ENCODE measurements at places on chromosomes 6 and 20.

DNA sequence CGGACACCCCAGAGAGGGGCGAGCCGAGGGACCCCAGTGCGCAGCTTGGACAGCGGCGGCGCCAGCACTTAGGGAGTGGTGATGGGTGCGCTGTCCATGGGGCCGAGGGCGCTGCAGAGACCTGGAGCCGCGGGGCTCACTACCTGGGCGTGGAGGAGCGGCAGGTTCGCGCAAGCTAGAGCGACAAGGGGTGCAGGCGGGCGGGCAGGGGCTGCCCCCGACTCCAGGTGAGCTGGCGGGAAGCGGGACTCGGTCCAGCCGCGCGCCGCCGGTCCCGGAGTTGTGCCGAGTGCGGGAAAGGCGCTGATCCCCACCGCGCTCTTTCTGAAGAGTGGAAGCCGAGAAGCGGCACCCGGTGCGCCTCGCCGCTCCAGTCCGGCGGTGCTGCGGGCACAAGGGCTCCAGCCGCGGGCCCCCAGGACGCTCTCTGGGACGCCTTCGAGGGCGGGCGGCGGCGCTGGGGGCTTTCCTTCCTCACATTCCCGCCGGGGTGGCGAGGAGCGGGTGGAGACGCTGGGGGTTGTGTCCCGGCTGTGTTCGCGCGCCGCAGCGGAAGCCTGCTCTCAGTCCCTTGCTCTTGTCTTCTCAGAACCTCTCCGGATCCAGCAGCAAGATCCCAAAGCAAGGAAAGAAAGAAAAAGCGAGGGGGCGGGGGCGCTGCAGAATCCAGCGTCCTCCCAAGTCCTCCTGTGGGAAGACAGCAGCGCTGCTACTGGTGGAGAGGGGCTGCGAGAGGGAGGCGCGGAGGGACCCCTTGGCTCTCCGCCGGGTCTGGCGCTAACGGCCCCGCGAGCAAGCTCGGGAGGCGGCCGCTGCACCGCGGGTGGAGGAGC is at the start of gene B3GAT2:
Gene B3GAT2 (minus strand): TSS at position 610 of the 833 bp plus-strand sequence. CDS start 631 bp downstream, outside the sequence.
- peak; percentile 6 for DNase-seq

- DNase-seq, result no peak
Measured at GRCh38 chr6:35214869-35215664, 1.3 kb downstream of the SCUBE3 start.

DNA sequence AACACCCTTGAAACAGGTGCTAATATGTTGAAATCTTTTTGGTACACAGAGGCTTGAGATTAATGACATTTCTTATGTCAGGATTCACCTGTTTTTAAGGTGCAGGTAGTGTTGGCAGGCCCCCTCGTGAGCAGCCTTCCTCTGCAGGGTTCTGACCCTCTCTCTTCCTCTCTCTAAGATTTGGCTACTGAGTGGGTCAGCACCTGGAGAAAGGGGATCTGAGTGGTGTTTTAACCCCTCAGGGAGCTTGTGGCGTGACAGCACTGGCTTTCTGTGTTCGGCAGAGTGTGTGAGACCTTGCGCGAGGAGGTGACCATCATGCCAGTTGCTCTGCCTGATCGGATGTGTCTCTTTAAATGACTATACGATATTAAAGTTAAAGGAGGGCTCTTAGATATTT is 37.1 kb downstream of the HIVEP1 start:
- no peak for DNase-seq

GRCh38 chr6:150846641-150847040 is 18.9 kb upstream of the MTHFD1L start:
- DNase-seq, result peak; percentile 45

- no peak for DNase-seq
Measured at GRCh38 chr6:87357479-87358196, 13.0 kb downstream of the C6orf163 start.

DNA sequence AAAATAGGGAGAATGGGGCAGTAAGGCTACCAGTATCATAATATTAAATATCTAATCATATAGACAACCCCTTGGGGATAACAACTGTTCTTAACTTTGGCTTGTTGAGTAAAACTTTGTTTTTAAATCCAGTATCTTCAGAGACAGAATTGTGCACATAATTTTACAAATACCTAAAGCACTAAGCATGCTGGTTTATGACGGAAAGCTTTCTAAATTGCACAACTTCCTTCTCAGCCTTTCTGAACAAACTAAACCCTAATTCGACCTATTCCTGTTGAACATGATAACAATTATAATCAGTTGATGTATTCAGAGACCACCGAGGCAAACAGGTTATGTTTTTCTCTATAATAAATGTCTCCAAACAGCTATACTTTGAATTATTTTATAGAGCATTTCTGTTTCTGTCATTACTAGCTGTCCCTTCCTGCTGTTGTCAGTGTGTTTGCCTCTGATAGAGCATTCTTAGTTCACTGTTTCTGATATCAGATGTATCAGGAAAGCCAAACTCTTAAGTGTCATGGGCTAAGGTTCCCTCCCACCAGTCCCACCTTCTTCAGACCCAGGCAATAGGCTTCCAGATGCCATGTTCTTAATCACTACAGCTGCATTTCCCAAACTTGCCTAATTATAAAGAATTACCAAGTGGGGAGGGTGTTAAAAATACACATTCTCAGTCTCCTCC is 8.7 kb downstream of the ZHX3 start:
- DNase-seq, result peak; percentile 83

GRCh38 chr6:36204068-36204753 is 7.7 kb downstream of the BRPF3 start:
- no peak for DNase-seq
